ENCODE measurements at places on chromosomes 1 and 21.
A peak's percentile ranks its signal among the peaks of the same experiment; 100 is the strongest.

- no peak for DNase-seq
Observed at GRCh38 chr1:204649721-204650521, 35.6 kb downstream of the LRRN2 start.

- DNase-seq = peak; percentile 32
Observed at GRCh38 chr1:97379387-97380075, 541.3 kb downstream of the DPYD start.

DNA sequence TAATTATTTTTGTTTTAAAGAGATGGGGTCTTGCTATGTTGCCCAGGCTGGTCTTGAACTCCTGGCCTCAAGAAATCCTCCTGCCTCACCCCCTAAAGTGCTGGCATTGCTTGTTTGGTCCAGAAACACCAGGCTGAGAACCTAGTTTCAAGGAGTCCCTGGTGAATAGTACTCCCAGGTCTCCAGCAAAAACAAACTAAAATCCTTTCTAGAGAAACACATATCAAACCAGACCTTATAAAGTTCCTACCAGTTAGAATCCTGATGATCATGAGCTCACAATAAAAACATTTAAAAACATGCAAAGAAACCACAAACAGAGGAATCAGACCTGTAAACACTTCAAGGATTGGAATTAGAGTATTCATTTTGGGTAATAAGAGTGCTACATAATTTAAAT, 34.4 kb upstream of the PADI1 start:
- peak; percentile 61 for DNase-seq

DNA sequence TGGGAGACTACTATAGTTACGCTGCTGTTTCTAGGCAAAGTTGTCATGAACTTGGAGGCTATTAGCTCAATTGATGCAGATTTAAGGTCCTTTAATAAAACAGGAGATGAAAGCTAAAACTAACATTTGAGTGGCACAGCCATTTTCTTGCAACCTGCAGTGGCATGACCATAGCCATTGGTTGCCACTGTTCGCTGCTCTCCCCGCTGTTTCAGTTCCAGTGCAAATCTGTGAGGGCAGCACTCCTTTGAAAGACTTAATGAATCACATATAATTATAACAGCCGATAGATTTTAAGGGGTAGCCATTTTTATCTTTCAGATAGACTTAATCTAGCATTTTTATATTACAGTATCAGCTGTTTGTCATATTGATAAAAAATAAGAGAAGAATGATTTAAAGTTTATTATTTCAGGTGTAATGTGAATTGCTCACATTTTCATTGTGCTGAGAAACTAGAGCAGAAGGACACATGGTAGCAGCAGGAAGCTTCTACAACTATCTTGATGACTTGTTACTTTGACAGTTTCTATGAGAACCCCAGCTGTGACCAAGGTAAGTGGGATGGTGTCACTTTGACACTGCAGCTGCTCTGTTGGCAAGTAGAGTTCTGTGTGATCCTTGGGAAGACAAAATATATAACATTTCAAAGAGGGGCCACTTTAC, 203.7 kb downstream of the PLA2G4A start:
- no peak for DNase-seq

DNA sequence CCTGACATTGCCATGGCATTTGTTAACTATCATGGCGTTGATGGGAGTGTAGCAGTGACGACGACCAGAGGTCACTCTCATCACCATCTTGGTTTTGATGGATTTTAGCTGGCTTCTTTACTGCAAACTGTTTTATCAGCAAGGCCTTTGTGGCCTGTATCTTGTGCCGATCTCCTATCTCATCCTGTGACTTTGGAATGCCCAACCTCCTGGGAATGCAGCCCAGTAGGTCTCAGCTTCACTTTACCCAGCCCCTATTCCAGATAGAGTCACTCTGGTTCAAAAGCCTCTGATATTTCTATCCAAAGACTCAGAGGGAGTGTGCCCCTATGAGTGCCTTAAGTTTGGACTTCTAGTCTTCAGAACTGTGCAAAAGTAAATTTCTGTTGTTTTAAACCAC, 130.1 kb downstream of the ADAMTS1 start:
- no peak for DNase-seq

DNA sequence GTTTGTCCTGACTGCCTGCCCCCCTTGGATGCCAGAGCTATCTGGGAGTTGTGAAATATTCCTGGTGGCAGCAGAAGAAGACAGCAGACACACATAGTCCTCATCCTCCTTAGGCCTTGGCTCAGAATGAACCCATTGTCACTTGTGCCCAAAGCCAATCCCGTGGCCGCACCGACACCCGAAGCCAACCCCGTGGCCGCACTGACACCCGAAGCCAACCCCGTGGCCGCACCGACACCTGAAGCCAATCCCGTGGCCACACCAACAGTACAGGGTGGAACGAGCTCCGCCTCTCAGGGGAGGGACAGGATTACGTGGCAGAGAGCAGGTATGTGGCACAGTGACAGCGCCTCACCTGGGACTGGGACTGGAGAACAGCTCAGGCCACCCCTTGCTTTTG, 186.7 kb downstream of the PRDM16 start:
- DNase-seq = no peak

- no peak for DNase-seq
Observed at GRCh38 chr1:224786533-224787250, 142.8 kb upstream of the DNAH14 start.

DNA sequence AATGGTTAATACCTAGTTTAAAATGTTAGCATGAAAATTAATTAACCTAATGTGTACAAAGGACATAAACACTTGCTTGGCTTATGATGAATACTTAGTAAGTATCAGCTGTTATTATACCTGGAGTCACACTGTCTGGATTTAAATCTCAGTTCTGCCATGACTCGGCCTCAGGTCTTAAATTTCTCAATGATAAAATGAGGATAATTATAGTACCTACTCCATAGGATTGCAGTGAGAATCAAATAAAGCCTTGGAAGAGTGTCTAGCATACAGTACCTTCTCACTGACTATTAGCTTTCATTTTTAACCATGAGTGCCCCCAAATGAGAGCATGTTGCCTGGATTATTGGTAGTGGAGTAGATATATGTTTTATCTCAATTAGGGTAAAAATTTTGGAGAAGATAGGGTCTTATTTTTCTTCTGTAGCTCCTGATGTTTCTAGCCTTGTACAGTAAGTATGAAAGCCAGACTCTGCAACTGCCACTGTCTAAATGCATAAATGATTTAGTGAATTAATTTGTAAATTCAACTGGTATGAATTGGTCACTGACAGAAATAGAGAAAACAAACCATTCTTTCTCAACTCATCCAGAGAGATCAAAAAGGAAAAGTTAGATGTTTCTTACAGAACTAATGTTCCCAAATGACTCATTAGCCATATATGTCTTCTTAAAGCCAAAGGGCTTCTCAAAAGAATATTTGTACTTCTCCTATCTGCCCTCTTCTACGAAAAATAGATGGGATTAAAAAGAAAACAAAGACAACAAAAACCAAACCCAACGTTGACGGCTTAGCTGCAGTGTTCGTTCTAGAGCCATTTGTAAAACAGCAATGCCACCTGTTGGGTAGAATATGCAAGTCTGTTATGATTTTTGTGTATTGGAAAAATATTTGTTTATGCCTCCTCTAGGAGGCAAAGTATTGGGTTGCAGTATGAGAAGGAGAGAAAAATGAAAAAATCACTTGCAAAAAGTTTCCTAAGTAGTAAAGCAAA, 53.8 kb upstream of the MROH9 start:
- DNase-seq = peak; percentile 89

GRCh38 chr1:112026016-112026415, 36.5 kb upstream of the KCND3 start:
- no peak for DNase-seq

GRCh38 chr1:76048219-76048618, 26.3 kb upstream of the ST6GALNAC3 start:
- no peak for DNase-seq

DNA sequence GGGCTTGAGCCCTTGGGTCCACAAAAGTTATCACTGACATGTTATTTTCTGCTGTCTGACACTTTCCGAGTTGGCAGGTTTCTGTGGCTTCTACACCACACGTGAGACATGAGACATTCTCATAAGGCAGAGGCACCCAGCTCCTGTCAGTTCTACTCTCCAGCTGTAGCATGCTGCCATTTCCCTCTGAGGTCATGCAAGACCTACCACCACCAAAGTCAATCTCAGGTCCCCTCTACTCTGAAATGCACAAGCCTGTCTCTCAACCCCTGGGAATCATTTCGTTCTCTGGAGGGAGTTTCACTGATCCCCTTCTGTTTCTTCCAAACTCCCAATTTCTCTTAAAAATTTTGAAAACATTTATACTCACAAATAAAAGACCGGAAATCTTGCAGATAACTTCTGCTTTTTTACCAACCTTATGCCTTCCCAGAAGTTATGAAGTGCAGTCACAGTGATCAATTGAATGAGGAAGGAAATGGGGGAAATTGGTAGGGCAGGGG, 39.5 kb upstream of the CR2 start:
- DNase-seq = no peak

GRCh38 chr1:50967416-50968157, 2.5 kb upstream of the CDKN2C start:
- DNase-seq = peak; percentile 74

DNA sequence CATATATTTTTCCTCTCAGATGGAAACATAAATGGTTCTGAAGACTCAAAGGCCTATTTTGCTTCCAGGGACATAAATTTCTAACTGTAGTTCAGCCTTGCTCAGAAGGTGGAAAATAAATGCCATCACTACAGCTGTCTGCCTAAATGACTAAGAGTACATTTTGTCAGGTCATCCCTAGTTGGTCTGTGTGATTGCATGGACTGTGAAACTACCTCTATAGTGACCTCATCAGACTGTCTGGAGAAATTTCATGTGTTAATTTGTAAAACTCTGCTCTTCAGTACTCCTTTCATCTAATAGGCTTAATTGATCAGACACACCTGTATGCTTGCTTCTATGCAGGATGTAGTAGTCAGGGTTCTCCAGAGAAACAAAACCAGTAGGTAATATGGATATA, 886.9 kb downstream of the AMY1C start:
- DNase-seq = no peak

GRCh38 chr1:226976276-226976977, 36.3 kb downstream of the COQ8A start:
- no peak for DNase-seq

- DNase-seq = no peak
Observed at GRCh38 chr1:160665330-160666078, 18.7 kb upstream of the SLAMF1 start.

GRCh38 chr1:177383715-177384114, 213.0 kb downstream of the BRINP2 start:
- DNase-seq = no peak

DNA sequence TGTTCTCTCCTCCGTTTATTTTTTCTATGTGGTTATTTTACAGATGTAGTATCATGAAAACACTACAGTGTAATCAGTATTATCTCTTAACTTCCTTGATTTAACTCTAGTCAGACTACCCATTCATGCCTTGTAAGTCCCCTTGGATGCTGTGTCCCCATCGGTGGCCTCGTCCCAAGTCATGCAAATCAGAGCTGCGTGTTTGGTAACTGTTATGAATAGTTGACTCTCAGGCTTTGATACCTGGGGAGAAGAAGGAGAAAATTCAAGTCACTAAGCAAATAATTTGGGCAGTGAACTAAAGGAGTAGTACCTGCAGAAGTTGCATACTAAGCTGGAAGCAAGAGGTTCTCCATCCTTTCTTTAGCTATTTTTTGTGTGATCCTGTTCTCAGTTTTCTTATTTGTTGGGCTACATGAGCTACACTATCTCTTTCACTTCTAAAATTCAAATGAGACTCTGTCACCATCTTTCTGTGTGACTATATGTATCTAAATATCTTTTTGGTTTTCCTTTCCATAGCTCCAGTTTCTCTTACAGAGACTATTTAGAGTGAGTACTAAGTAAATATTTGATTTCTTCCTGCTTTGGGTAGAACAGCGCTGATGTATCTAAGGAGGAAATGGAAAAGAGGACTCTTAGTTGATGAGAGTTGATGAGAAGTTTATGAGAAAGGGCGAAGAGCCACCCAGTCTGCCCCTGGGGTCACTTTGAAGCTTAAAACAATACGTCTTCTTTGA, 50.9 kb downstream of the VANGL2 start:
- no peak for DNase-seq

GRCh38 chr1:149967646-149968045, 31.0 kb upstream of the MTMR11 start:
- no peak for DNase-seq

DNA sequence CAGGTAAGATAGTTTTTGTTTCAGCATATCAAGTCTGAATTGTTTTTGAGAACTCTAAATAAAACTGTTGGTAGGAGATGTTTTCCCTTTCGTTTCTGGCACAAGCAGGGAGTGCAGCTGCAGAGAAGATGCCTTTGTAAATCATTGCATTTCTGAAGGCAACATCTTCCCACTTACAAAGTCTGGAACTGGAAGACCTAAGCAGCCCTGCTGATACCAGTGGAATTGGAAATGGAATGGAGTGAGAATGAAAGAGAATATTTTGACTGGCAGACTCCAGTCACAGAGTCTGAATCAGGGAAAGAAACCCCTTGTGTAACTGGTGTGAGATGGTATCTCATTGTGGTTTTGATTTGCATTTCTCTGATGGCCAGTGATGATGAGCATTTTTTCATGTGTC, 815.6 kb downstream of the LTN1 start:
- DNase-seq = no peak

DNA sequence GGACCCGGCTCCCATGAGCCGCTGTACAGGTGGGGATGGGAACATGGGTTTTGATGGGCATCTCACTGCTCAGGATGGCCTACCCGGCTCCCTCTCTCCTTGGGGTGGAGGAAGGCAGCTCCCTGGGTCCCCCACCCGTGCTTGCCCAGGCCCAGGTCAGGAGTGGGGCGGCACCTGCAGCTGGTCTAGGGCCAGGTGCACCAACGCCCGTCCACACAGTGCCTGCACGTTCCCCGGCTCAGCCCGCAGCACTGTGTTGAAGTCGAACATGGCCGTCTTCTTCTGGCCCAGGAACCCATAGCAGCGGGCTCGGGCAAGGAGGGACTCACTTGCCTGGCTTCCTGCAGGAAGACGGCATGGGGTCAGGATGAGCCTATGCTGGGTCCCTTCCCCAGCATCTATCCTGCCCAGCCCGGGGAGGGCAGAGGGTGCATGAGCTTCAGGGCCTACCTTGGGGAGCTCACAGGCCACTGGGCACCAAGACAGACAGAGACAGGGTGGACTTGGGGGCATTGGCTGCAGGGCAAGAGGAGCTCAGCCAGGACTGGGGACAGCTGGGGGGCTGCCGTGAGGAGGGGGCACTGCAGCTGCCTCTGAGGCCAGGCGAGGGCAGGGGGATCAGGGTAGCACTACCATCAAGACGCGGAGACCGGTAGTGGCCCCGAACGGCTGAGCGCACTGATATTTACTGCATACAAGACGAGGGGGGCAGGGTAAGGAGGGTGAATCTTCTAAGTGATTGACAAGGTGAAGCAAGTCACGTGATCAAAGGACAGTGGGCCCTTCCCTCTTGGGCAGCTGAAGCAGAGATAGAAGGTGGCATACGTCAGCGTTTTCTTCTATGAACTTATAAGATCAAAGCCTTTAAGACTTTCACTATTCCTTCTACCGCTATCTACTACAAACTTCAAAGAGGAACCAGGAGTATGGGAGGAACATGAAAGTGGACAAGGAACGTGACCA, 17.8 kb downstream of the TTC34 start:
- no peak for DNase-seq

- peak; percentile 28 for DNase-seq
Observed at GRCh38 chr21:28540514-28540913, 452.2 kb downstream of the LTN1 start.

GRCh38 chr1:22704440-22705067, 6.1 kb upstream of the EPHB2 start:
- peak; percentile 96 for DNase-seq

Data from adipocyte (in vitro differentiated cells).